ENCODE measurements at places on chromosomes 3 and 15. TPM values are rescaled to one million over a fixed set of nuclear protein-coding genes. Genes with fewer than 3 reads are reported as not detected.

GRCh38 chr3:159627634-159628033 lies 361.0 kb upstream of the IL12A start:
- no peak for DNase-seq

DNA sequence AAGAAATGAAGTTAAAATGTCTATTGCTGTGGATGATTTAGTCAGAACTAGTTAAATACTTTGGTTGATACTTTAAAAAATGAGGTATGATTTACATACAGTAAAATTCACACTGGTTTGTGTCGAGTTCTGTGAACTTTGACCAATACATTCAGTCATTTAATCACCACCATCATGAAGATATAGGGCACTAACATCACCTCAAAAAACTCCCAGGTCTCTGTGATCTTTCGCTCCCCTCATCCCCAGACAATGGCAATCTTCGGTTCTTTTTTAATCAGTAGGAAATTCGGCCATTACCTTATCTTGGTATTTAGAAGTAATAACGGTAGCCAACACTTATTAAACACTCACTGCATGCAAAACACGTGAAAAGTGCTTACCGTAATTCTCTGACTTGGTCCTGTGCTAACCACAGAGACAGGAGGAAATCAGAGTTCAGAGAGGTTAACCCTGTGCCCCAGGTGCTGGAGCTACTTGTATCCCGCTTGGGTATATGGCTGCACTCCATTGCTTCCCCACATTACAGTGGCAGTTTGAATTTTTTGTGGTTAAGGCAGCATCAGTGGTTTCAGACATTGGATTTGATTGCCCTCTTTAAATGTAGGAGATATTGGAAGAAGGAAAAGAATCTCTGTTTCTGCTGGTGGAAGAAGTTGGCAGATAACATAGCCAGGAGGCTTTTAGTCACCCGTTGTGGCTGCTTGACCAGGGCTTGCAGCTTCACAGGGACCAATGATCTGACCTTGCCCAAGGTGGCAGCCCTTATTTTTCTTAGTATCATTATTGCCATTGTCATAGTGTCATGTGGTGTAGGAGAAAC lies 4.2 kb downstream of the PLCL2 start:
- DNase-seq: no peak

GRCh38 chr3:117489663-117490079 lies 780.1 kb downstream of the TUSC7 start:
- no peak for DNase-seq

- no peak for DNase-seq
Measured at GRCh38 chr3:3998140-3998922, 199.1 kb downstream of the LRRN1 start.

DNA sequence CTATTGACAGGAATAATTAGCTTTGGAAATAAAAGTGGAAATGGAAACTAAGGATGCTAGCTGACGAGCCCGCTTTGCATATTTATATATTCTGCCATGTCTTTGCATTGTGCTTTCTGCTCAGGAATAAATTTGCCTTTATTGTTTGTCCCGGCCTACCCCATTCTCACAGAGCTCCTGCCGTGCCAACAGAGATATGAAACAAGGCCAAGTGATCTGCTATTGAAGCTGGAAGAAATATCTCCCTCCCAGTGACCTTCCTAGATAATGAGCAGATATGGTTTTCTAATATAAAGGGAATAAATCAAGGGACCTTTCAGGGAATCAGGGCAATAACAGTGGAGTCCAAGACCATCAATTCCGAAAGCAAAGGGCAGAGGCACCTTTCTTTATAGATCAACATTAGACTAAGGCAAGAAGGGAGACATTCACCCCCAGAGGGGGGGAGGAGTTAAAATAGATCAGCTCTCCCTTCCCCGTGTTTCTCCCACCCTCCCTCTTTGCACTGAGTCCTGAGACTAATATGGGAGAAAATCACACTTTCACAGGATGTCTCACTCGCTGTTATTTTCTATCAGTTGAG lies 664.6 kb downstream of the AGBL1 start:
- DNase-seq: no peak

DNA sequence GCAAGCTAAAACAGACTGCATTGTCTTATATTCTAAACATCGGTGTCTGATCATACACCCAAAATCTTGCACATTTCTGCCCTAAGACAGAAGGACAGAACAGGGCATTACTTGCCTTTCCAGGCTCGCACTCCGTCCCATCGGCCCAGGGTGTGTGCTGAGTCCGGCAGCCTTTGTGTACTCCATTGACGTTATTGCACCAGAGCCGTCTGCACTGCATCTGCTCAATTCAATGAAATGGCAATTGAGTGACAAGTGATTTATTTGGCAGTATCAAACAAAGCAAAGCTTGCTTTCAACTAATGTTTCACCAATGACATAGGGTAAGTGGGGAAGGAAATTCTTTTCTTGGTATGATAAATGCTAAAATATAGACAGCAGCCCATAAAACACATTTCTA lies 40.0 kb downstream of the ADAMTS9 start:
- DNase-seq: no peak

- DNase-seq: no peak
Measured at GRCh38 chr3:94299716-94300115, 236.9 kb downstream of the NSUN3 start.

- peak; percentile 55 for DNase-seq
Measured at GRCh38 chr3:168467115-168467714, 371.5 kb upstream of the GOLIM4 start.

DNA sequence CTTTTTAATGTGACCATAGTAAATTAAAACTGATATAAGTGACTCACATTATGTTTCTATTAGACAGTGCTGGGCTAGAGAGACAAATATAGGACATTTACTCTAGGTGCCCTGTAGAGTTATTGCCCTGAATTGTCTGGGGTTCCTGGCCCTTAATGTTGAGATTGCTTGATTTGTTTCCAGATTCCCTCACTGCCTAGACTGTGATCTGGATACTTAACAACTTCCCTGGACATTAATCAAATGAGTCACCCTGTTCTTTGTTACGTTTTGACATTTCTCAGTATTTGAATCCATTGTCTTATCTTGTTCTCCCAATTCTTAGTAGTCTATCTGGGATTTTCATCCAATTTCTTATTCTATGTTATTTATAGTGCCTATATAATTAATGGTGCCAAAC lies 65.8 kb downstream of the DTWD1 start:
- peak; percentile 32 for DNase-seq

- no peak for DNase-seq
Measured at GRCh38 chr3:145898487-145898886, 262.5 kb downstream of the PLOD2 start.

GRCh38 chr15:58992181-58992580 lies 4.7 kb downstream of the RNF111 start:
- DNase-seq: no peak

GRCh38 chr15:27617013-27617412 lies 482.1 kb downstream of the OCA2 start:
- no peak for DNase-seq

DNA sequence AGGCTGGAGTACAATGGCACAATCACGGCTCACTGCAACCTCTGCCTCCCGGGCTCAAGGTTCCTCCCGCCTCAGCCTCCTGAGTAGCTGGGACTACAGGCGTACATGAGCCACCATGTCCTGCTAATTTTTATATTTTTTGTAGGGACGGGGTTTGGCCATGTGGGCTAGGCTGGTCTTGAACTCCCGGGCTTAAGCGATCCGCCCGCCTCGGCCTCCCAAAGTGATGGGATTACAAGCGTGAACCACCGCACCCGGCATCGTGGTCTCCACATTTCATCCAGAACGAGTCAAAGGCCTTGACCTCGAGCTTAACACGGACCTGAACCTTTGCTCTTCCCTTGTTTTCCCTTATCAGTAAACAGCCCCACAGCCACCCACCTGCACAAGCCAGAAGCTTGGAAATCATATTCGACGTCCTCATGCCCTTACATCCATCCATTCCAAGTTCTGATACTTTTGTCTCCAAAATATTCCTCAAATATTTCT lies 1.4 kb upstream of the PTPN23 start:
- DNase-seq: no peak

DNA sequence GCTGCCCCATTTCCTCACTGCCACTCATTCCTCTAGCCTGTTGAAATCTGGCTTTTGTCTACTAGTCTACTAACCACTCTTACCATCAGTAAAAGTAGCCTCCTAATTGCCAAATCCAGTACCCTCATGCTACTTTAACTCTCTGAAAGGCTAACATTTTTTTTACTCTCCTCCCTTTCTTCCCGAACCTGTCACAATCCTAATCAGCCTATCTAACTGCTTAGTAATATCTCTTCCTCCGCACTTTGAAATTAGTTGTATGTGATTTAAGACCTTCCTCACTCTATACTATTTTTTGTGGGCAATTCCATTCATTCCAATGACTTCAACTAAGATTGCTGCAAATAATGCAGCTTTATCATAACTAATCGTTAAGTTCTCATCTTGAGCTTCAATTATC lies 3.7 kb downstream of the SENP7 start:
- no peak for DNase-seq

- DNase-seq: peak; percentile 70
Measured at GRCh38 chr3:141384157-141384556, 15.9 kb downstream of the ZBTB38 start.

- DNase-seq: peak; percentile 71
Measured at GRCh38 chr3:13025090-13025489, 48.1 kb downstream of the IQSEC1 start.

- no peak for DNase-seq
Measured at GRCh38 chr3:194046995-194047645, 88.8 kb upstream of the HES1 start.

DNA sequence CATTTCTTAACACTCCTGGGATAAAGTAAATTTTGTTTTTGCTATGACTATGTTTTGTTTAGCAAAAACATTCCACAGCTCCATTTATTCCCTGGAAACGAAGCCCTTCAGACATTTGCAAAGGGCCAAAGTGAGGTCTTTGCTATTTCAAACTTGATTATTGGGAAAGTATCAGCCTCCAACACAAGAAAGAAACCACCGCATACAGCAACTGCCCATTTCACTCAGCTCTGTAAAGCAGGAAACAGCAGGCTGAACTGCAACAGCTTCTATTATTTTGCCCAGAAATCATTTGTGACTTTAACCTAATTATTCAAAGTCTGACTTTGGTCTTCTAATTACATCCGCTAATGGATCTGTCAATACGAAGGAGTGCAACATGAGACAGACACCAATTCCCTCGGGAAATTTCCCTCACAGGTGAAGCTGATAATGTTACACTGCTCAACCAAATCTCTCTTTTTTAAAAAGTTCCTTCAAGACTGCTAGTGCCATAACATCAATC lies 72.1 kb downstream of the RFTN1 start:
- DNase-seq: peak; percentile 68

PLEKHO2 gene
- polyA plus RNA-seq: 24.6 TPM

LRRK1 gene
- 6.8 TPM for polyA plus RNA-seq

FAM81A gene
- polyA plus RNA-seq: not detected

ZMAT3 gene
- polyA plus RNA-seq: 14.3 TPM

VILL gene
- polyA plus RNA-seq: 4.5 TPM

GPR156 gene
- polyA plus RNA-seq: 0.09 TPM

SEMA6D gene
- 12.6 TPM for polyA plus RNA-seq

BNC1 gene
- 0.34 TPM for polyA plus RNA-seq

Measured in IMR-90 (cell line).